ENCODE measurements at places on chromosomes 2 and 18.

GRCh38 chr18:62399781-62400308 is 74.7 kb downstream of the TNFRSF11A start:
- no peak for DNase-seq

DNA sequence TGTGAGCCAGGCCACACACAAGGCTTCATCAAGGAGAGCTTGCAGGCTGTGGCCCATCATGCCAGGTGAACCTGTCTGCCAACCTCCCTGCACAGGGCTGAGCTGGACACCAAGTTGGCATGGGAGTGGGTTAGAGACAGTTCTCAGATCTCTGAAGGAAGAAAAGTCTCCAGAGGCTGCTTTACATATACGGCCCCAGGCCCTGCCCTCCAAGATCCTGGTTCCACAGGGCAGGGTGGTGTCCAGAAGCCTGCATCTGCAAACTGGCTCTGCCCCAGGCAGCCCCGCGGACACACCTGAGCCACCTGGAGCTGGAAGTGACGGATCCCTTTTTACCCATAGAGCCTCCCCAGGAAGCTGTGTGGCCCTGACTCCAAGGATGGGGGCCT is 24.2 kb upstream of the HES6 start:
- DNase-seq = no peak

DNA sequence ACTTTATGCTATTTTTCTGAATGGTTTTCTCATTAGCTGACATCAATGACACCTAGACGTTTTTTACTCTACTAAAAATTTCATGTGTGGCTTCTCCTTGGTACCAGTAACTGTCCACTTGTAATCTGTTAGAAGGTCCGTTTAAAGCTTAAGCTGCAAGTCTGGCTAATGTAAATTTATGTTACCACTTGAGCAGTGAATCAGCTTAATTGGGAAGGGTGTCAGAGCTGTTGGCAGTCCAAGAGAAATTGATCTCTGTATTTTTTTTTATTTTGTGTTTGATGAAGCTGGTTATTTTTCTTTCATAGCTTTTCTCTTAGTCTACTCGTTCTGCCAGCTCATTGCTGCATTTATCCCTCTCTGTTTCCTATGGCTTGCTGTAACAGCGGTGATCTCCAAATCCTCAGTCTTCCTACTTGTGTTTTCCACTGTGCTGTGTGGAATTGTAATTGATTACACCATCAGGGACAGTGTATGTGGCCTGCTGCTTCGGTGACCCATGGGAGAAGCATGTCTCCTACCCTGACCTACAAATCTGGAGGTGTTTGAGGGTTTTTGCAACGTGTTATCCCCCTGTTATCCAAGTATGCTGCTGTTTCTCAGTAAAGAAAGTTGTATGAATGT is 724.2 kb upstream of the REG3G start:
- no peak for DNase-seq

DNA sequence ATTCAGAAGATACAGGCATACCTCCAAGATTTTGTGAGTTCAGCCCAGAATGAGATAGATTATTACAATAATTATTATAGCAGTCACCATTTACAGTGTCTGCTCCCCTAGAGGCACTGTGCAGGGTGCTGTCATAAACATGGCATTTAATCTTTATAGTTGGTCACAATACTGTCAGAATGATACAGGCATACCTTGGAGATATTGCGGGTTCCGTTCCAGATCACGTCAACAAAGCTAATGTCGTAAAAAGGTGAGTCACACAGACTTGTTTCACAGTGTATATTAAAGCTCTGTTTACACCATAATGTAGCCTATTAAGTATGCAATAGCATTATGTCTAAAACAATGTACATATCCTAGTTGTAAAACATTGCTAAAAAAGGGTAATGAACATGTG is 45.6 kb downstream of the ZRANB3 start:
- no peak for DNase-seq

DNA sequence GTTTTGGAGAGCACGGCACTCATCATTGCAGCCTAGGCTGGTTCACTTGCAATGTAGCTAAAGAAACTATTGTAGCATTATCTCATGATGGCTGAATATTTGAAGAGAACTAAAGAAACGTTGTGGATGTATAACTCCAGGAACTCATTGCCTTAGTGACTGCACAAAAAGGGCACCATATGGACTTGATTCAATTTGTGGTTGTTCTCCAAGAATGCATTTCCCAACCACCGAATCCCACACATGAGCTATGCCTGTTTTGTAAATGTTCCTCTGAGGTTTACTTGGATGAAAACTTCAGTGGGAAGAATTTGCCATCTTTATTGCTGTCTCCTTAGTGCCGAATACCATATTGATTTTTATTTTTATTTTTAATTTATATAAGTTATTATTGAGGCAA is 43.5 kb downstream of the DOK6 start:
- no peak for DNase-seq

GRCh38 chr2:212619954-212620353 is 81.4 kb upstream of the ERBB4 start:
- DNase-seq = no peak

DNA sequence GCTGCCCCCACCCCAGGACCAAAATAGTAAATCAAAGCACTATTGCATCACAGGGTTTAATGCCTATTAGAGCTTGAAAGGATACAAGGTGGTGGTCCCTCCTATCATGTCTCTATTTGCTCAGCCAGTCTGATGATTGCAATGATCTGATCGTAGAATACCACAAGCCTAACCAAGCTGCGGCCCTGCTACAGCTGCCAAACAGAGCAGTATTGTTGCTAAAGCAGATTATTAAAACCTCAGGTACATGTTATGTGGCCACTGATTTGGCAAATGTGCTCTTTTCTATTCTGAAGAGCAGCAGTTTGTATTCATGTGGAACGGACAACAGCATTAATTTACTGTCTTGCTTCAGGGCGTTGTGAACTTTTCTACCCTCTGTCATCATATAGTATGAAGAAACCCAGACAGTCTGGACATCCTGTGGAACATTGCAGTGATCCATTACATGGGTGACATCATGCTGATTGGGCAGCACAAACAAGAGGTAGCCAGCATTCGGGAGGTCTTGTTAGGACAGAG is 8.4 kb upstream of the VAPA start:
- DNase-seq = no peak

DNA sequence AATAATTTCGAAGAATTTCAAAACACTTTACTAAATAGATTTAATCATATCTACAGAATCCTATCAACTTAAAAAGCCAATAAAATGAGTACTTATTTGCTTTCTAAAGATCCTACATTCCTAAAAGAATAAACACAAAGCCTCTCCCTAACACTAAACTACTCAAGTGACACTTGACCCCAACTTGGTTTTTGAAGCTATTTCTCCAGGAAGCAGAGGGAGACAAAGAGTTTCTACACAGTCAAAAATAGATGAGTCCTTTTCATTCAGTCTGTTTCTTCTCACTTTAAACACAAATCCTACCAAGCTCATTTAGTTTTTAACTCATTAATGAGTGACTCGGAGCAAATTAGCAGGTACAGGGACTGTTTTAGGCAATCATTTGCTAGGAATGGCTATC is 2.1 kb downstream of the ATL2 start:
- no peak for DNase-seq

DNA sequence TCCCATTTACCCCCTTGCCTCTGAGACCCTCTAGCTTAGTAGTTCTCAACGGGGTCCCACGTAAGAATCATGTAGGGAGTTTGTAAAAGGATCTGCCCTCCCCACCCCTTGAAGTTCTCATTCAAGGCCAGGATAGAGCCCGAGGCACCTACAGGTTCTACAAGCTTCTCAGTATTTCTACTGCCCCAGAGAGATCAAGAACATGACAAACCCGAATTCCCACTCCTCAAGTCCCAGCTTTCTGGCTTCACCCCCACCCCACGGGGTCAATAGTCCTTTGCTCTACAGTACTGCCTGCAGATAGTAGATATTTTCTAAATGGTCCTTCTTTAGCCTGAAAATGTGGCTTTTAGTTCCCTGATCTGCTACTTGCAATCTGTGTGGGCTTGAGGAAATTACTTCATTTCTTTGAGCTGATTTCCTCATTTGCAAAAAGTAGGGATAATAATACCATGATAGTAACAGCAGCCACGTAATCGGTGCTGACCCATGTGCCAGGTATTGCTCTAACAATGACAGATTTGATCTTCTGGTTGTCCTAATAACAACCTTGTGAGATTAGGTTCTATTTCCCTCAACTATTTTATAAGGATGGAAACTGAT is 7.1 kb downstream of the CIB4 start:
- no peak for DNase-seq

DNA sequence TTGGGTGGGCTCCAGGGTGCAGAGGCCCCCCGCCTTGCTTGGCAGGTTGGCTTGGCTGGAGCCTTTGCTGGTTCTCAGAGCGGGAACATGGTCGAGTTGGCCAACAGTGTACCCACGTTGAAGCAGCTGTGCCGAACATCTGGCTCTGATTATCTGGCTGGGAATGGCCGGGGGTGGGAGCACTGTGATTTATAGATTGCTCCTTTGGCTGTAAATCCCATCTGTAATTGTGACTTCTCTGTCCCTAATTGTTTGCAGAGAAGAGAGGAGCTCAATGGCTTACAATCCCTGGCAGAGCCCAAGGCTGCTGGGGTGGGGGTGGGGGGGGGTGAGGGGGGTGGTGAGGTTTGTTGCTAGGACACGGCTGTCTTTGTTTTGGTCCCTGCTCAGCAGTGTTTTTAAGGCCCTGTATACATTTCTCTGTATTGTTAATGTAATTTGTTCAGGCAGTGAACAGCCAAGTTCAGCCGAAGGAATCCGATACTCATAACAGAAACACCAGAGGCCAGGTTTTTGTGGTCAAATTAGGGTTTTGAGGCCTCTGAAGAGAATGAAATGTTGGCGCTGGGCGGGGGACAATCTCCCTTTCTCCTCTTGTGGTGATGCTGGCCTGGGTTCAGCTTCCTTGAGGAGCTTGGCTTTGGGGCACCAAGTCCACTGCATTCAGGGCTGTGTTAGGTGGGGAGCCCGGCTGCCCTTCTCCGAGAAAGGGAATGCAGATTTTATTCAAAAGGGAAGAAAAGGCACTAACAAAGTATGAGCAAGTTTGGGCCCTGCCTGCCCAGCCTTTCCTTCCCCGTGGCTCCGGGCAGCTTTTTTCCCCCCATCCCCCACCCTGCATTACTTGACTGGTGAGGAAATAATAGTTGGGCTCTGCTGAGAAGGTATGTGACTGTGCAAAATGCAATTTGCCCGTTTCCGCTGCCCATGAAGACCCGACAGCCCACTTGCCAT is 82.5 kb downstream of the TCF7L1 start:
- no peak for DNase-seq

DNA sequence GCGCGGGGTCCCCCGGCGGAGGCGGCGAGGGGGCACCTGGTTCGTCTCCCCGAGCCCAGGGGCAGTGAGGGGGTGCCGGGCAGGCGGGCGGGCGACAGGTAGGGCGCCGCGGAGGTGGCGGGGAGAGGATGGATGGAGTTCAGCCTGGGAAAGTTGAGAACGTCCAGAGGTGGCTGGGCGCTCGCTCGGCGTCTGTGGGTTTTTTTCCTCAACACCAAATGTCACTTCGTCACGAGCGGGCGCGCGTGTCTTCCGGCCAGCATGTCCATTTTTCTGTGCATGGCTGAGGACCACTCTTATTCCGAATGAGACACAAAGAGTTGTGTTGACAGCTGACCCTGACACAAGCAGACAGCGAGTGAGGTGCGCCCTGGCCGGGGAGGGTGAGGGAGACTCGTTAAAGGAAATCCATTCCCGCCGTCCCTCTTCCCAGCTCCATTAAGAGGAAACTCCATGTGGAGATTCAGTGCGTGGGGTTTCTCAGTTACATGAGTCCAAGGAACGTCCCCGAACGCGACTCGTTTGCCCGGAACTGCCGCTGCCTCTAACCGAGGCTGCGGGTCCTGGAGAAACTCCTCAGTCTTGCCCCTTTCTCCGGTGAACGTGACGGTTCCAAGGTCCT is 859 bp downstream of the GREB1L start:
- no peak for DNase-seq

DNA sequence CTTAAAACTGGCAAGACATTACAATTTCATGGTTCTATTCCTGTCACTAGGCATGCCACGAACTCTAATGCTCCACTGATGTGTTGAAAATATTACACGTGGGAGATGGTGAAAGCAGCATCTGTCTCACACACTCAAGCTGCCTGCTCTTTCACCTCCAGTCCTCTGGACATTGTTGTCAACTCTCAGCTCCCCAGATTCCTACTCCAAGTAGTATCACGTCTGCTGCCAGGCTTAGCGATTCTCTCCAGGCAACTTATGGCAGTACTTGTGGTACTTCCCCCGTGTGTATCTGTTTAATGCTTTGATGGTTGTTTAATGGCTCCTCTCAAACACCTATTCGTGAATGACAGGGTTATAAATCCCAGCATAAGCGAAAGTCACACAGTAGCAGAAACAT is 103.8 kb downstream of the TMEFF2 start:
- no peak for DNase-seq

DNA sequence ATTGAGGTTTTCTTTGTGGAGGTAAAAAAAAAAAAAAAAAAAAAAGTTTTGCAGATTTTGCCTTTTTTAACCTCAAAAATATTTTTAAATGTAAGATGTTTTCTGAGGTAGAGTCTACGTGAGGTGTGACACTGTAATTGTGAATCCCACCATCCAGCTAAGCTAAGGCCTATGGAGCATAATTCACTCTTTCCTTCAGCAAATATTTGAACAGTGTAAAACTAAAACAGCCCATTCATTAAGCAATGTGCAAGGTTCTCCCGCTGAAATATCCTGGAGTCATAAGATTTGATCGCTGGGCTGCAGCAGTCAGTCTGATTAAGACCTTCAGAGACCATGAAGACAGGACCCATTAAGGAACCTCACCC is 105.1 kb downstream of the HNRNPLL start:
- no peak for DNase-seq

- DNase-seq = no peak
Measured at GRCh38 chr18:67010919-67011318, 407.0 kb upstream of the CDH19 start.

- DNase-seq = no peak
Measured at GRCh38 chr2:117058366-117058765, 756.1 kb upstream of the DDX18 start.

- no peak for DNase-seq
Measured at GRCh38 chr2:186780701-186781316, 68.2 kb downstream of the ZSWIM2 start.

DNA sequence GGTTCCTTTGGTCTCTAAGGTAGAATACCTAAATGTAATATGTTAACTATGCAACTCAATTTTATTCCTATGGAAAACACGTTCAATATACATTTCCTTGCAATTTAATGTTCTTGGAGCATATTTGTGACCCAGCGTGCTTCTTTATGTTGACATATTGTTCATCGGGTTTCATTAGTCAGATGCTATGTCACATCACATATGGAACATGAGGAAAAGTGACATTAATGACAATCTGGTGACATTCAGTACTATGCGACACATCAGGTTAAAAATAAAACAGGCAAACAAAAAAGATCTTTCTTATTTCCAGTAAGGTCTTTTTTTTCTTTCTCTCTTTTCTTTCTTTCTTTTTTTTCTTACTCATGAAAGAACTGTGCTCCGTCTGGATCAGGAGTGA is 135.6 kb upstream of the SMIM21 start:
- no peak for DNase-seq

Data from activated CD8-positive, alpha-beta memory T cell treated with anti-CD3 and anti-CD28 coated beads for 1 hour (primary cell).